ENCODE measurements at places on chromosomes 5 and 9. TPM values are rescaled to one million over a fixed set of nuclear protein-coding genes. Genes with fewer than 3 reads are reported as not detected.

PTGER4 gene
- total RNA-seq: 3.1 TPM

ZBED3 gene
- 7.0 TPM for total RNA-seq

SEMA6A gene
- total RNA-seq: 406 TPM

CBY3 gene
- 0.37 TPM for total RNA-seq

TAF11L3 gene
- not detected for total RNA-seq

LTC4S gene
- total RNA-seq: 4.5 TPM

CNOT8 gene
- total RNA-seq: 51.7 TPM

DNA sequence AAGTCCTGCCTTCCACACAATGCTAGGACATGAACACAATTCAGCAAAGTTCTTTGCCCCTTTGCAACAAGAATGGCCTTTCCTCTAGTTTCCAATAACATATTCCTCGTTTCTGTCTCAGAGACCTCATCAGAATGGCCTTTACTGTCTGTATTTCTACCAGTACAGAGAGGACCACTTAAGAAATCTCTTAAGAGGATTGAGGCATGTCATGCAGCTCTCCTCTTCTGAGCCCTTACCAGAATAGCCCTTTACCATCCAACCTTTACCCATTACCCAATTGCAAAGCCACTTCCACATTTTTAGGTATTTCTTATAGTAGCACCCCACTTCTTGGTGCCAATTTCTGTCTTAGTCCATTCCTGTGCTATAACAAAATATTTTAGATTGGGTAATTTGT lies 20.3 kb downstream of the TNPO1 start:
- DNase-seq: no peak
- no peak overlapping the region for H3K4me3 ChIP-seq
- no peaks in the 10 kb centered on the region for H3K4me1 ChIP-seq
- no peak overlapping the region for H3K27ac ChIP-seq
- H3K36me3 ChIP-seq: no peaks in the 10 kb centered on the region
- H3K27me3 ChIP-seq: no peaks in the 10 kb centered on the region

GRCh38 chr5:2622866-2623265 lies 128.6 kb downstream of the IRX2 start:
- H3K4me3 ChIP-seq: no peak overlapping the region
- no peaks in the 10 kb centered on the region for H3K36me3 ChIP-seq
- no peak overlapping the region for H3K27ac ChIP-seq
- H3K4me1 ChIP-seq: no peaks in the 10 kb centered on the region

DNA sequence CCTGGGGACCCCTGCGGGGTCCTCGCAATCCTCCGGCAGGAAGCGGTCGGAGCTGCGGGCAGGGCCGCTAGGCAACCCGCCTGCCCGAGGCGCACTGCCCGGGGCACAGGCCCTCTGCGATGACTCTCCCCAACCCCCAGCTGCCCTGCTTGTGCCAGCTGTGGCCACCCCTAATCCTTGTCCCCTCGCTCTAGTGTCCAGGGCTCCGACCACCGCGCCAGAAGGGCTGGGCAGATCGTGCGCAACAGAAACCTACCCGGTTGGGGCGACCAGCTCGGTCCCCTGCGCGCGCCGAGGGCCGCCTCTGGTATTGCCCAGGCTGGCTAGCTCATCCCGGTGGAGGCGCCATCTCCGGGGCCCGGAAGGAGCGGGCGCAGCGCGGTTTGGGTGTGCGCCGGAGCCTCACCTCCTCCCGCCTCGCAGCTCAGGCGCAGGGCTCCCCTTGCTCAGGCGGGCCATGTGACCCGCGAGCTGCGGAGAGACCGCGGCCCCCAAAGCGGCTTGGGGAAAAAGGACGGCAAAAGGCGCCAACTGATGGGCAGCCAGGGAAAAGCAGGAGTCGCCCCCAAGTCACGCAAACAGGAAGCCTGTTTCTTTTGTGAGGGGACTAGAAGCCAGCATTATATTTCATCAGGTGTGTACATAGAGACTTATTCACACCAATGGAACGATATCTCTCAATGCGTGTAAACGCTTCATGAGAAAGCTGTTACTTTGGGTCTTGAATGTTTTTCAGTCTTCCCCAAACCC lies 46.8 kb upstream of the RNF20 start:
- H3K4me1 ChIP-seq: peaks cover 22% of the 10 kb centered on the region
- H3K27me3 ChIP-seq: peaks cover 6% of the 10 kb centered on the region
- no peaks in the 10 kb centered on the region for H3K36me3 ChIP-seq
- peak; percentile 82 for DNase-seq
- peak overlapping the region; percentile 90 for H3K4me3 ChIP-seq
- peak overlapping the region; percentile 89 for H3K27ac ChIP-seq

GRCh38 chr5:79261897-79262296 lies 26.0 kb downstream of the JMY start:
- no peaks in the 10 kb centered on the region for H3K27me3 ChIP-seq
- H3K36me3 ChIP-seq: no peaks in the 10 kb centered on the region
- no peak for DNase-seq
- peak overlapping the region; percentile 90 for H3K27ac ChIP-seq
- H3K4me3 ChIP-seq: peak overlapping the region; percentile 20

- no peak for DNase-seq
- no peak overlapping the region for H3K27ac ChIP-seq
- no peaks in the 10 kb centered on the region for H3K27me3 ChIP-seq
- H3K36me3 ChIP-seq: peaks cover 25% of the 10 kb centered on the region
- H3K4me3 ChIP-seq: no peak overlapping the region
These were observed 36.2 kb downstream of the MCCC2 start for GRCh38 chr5:71623221-71623794.

DNA sequence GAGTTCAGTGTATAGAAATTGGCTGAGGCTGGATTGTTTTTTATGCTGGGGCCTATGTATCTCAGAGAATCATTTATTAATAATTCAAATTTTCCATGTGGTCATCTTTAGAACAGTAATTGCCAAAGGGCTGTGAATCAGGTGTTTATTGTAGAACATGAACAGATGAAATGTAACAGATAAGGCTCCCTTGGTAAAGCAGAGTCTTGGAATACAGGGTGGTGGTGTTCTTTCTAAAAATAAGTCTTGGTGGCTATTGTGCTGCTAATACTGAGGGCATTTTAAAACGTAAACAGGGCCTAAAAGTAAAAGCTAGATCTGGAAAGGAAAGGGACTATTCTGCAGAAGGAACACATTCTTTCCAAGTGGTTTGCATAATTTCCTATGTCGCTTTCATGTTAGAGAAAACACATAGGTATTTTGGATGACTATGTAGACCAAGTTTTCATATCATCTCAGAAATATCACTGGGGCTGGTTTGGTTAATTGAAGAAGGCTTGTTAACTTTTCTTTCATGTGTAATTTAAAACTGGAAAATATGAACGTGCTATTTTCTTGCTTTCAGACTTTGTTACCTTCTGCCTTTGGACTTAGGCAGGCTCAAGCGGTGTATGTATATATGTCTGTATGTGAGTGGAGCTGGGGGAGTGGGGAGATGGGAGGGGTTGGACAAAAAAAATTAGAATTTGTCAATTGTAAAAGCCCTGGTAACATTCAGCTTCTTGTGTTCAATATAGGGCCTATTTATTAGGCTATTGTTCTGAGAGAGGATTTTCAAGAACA lies 119.9 kb upstream of the ANKRD55 start:
- DNase-seq: no peak
- no peaks in the 10 kb centered on the region for H3K36me3 ChIP-seq
- H3K4me3 ChIP-seq: no peak overlapping the region
- peaks cover 30% of the 10 kb centered on the region for H3K4me1 ChIP-seq
- no peaks in the 10 kb centered on the region for H3K27me3 ChIP-seq

- no peaks in the 10 kb centered on the region for H3K4me1 ChIP-seq
- DNase-seq: no peak
- no peak overlapping the region for H3K4me3 ChIP-seq
- H3K36me3 ChIP-seq: no peaks in the 10 kb centered on the region
- H3K27me3 ChIP-seq: no peaks in the 10 kb centered on the region
- no peak overlapping the region for H3K27ac ChIP-seq
These were observed 123.6 kb downstream of the INVS start for GRCh38 chr9:100222674-100223073.

DNA sequence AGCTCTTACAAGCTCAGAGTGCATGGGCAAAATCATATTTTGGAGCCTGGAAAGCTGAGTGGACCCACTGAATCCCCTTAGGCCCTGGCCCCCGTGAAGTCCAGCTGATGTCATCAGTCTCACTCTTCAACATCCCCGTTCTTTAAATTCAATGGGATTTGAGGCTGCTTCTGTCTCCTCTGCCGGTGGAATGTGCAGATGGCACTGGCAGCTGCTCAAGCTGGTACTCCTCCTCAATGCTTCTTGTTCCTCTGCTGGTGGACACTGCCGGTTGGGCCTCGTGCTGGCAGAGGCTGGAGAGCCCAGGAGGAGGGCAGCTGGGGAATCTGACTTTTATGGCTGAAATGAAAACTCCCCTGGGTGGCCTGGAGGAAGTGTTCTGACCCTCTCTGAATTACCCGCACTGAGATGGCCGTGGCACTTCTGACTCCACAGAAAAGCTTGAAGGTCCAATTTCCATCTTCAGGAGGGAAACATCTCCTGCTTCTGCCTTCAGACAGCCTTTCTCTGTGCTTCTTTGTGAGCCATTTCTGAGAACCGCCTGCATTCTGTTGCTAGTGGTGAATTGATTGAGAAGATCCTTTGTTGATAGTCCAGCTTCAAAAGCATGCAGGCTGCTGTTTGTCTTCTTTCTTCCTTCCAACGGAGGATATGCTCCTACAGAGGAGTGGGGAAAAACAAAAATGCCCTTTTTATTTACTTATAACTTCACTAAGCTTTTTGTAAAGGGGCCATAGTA lies 298.9 kb downstream of the TMEM38B start:
- no peak overlapping the region for H3K4me3 ChIP-seq
- no peak for DNase-seq
- H3K27ac ChIP-seq: 0 out of 2 replicates have a peak overlapping the region, but pooled peaks have one; percentile 57
- peaks cover 33% of the 10 kb centered on the region for H3K4me1 ChIP-seq

GRCh38 chr9:96004379-96004778 lies 128.9 kb downstream of the ERCC6L2 start:
- H3K27ac ChIP-seq: no peak overlapping the region
- no peak for DNase-seq

GRCh38 chr9:38125889-38126288 lies 56.9 kb upstream of the SHB start:
- H3K27me3 ChIP-seq: peaks cover 13% of the 10 kb centered on the region
- no peaks in the 10 kb centered on the region for H3K4me1 ChIP-seq
- no peak overlapping the region for H3K27ac ChIP-seq
- no peak for DNase-seq
- no peaks in the 10 kb centered on the region for H3K36me3 ChIP-seq

- peaks cover 20% of the 10 kb centered on the region for H3K36me3 ChIP-seq
- H3K27ac ChIP-seq: no peak overlapping the region
- H3K4me3 ChIP-seq: no peak overlapping the region
- peaks cover 20% of the 10 kb centered on the region for H3K4me1 ChIP-seq
These were observed 342.4 kb downstream of the FGF10 start for GRCh38 chr5:44046619-44047364.

DNA sequence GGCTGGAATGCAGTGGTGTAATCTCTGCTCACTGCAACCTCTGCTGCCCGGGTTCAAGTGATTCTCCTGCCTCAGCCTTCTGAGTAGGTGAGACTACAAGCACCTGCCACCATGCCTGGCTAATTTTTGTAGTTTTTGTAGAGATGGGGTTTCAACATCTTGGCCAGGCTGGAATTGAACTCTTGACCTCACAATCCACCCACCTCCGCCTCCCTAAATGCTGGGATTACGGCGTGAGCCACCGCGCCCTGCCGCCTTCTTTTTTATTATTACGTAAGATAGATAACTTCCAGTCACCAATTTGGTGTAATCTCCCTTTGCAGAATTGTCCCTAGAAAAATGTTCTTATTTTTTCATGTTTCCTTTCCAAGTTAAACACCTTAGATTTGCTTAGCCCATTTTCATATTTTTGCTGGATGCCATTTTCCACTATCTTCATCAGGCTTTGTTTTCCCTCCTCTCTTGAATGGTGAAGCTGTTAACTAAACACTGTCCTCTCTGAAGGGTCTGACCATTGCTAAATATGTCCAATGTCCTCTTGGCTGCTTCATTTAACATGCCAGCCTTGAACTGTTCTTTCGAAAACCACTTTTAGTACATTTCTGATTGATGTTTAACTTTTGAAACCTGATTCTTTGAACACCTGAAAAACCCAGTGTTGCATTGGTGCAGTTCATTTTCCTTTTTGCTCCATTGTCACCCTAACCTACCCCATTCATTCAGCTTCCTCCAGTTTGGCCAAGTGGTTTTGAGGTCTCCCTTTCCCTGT lies 135.1 kb upstream of the PIK3R1 start:
- no peak overlapping the region for H3K4me3 ChIP-seq
- no peak for DNase-seq
- H3K27me3 ChIP-seq: no peaks in the 10 kb centered on the region

DNA sequence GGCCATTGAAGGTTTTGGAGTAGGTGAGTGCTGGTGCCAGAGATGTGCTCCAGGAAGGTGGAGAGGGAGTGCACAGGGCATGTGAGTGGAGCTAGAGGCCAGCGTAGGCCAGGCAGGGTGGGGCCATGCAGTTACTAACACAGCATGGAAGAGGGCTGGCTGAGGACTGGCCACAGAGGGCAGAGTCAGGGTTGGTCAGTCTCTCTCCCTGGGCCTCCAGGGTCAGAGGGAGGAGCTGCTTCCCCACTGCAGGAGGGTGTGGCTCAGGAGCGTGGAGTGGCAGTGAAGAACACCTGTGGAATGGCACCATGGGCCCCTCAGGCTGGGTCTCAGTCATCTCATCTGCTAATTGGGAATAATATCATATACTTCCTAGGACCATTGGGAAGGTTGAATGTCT lies 167.7 kb downstream of the MACROH2A1 start:
- H3K4me3 ChIP-seq: no peak overlapping the region
- H3K36me3 ChIP-seq: no peaks in the 10 kb centered on the region
- no peak overlapping the region for H3K27ac ChIP-seq
- 0 out of 2 replicates have a peak, but pooled peaks cover 4% of the 10 kb centered on the region for H3K27me3 ChIP-seq

- H3K4me3 ChIP-seq: no peak overlapping the region
- no peaks in the 10 kb centered on the region for H3K27me3 ChIP-seq
- H3K36me3 ChIP-seq: no peaks in the 10 kb centered on the region
- no peak overlapping the region for H3K27ac ChIP-seq
These were observed 75.3 kb downstream of the LHFPL2 start for GRCh38 chr5:78573318-78573717.

GRCh38 chr9:114016101-114016500 lies 62.0 kb downstream of the AMBP start:
- DNase-seq: no peak
- no peak overlapping the region for H3K27ac ChIP-seq
- peaks cover 10% of the 10 kb centered on the region for H3K4me1 ChIP-seq
- no peak overlapping the region for H3K4me3 ChIP-seq
- peaks cover 28% of the 10 kb centered on the region for H3K36me3 ChIP-seq
- no peaks in the 10 kb centered on the region for H3K27me3 ChIP-seq
